Activated naive CD8-positive, alpha-beta T cell treated with anti-CD3 and anti-CD28 coated beads for 36 hours (primary cell): ENCODE measurements at places on chromosomes 12 and 14.

- no peak for DNase-seq
These were observed 505.1 kb downstream of the NELL2 start for GRCh38 chr12:44370982-44371381.

DNA sequence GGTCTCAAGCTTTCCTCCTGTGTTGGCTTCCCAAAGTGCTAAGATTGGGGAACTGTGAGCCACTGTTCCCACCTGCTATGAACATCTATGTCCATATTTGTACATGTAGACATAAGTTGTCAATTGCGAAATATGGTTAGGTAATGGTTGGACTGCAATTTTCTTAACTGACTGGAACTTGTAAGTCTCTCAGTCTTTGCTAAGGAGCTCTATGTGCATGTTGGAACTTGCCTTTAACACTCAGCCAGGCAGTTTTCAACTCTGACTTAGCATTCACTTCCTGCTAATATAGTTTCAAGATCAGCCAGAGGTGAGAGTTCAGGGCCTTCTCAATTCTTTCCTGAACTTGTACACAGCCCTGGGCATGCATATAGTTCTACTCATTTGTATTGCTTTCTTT, 44.5 kb upstream of the EEA1 start:
- no peak for DNase-seq

- no peak for DNase-seq
These were observed 17.7 kb upstream of the FOXJ2 start for GRCh38 chr12:8014836-8015235.

- no peak for DNase-seq
These were observed 6.5 kb downstream of the TMBIM4 start for GRCh38 chr12:66163289-66163688.

- no peak for DNase-seq
These were observed 66.0 kb upstream of the C12orf71 start for GRCh38 chr12:27148373-27148772.

DNA sequence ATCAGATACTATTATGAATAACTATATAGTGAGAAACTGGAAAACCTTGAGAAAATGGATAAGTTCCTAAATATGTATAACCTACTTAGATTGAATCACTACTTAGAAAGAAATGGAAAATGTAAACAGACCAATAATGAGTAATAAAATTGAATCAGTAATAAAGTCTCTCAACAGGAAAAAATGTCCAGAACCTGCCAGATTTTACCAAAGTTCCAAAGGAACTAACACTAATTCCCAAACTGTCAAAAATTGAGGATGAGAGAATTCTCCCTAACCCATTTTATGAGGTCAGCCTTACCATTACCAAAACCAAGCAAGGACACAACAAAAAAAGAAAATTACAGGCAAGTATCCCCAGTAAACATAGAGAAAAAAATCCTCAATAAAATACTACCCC, 272.0 kb downstream of the RPAP3 start:
- no peak for DNase-seq

GRCh38 chr12:49030119-49030518, 11.5 kb upstream of the PRKAG1 start:
- DNase-seq, result no peak

DNA sequence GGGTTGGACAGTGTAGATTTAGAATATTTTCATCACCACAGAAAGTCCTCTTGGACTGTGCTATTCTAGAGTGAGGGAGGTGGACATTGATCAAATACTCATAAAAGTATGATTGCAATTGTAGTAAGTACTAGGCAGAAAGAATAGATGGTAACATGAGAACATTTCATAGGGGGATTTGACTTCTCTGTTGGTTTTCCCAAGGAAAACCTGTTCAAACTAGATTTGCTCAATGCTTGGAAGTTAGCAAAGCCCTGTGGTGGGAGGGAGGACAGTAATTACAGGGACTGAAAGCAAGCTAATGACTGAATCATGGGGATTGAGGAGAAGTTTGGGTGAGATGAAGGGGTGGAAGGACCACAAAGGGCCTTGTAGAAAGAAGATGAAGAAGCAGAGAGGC, 24.4 kb upstream of the EID3 start:
- no peak for DNase-seq

GRCh38 chr14:68322940-68323620, 469.8 kb downstream of the ZFP36L1 start:
- no peak for DNase-seq

- no peak for DNase-seq
These were observed 423.2 kb downstream of the ATP23 start for GRCh38 chr12:58364389-58365086.

DNA sequence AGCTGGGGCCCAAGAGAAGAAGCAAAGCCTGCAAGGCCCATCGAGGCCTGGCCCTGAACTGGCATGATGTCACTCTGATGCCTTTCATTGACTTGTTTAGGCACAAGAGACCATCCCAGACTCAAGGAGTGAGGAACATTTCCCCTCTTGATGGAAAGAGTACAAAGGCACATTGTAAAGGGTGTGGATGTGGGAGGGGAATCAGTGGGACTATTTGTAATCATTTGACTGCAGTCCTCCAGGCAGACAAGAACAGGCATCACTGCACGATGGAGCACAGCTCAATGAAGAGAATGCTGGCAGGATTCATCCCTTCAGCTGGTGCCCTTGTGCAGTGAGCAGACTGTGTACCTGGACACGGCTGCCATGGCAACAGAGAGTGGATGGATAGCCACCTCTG, 87.9 kb downstream of the LGMN start:
- DNase-seq, result no peak

DNA sequence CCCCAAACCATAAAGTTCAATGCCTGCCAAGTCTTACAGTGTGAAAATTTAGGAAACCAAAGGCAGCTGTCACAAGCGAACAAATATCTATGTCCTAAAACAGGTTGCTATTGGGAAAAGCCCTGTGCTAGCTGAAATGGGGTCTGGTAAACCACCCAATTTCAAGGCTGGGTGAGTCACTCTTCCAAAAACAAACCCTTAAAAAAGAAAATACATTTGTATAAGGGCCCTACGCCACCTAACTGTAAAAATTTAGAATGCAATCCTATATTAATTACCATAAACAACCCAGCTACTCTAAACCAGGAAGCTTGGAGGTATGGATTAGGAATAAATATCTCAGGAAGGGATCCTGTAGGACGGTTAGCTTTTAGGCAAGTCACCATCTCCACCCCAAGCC, 32.1 kb downstream of the PRMT8 start:
- no peak for DNase-seq

- peak; percentile 51 for DNase-seq
These were observed 536.3 kb upstream of the CCDC196 start for GRCh38 chr14:65949711-65950516.

DNA sequence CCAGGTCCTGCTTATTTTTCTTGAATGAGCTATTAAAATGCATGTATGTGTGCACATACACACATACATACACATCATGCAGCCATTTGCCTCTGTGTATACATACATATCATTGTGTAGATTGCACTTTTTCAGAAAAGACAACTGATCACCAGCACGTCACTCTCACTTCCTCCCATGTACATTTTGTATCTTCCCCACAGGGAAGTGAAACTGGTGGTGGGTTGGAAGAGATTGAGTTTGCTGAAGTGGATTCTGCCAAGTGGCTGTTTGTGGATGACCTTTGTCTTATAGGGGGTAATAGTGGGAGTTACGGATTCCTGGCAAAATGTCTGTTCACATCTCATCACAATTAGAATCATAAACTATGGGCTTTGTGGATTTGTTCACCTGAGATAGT, 448.6 kb downstream of the RAD51B start:
- DNase-seq, result no peak

DNA sequence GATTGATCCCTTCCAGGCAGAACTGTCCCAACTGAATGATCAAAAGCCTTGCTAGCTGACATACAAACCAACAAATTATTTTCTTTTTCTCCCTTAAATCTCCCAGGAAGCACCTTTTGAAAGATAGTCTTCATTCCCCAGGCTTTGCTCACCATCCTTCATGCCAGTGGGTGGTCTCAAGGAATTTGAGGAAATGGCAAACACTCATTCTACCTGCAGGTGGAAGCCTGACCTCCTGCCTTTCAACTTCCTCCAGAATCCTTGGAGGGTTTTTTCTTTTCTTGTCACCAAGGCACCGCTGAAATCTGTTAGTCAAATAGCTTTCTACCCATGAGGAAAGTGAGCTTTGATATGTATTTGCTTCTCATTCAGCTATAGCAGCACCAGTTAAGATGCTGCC, 128.5 kb downstream of the WIF1 start:
- DNase-seq, result no peak

- no peak for DNase-seq
These were observed 29.1 kb downstream of the SOCS2 start for GRCh38 chr12:93601591-93601990.

- peak; percentile 87 for DNase-seq
These were observed 8.9 kb downstream of the VAMP1 start for GRCh38 chr12:6461401-6462233.

GRCh38 chr14:53533384-53533970, 380.4 kb upstream of the DDHD1 start:
- no peak for DNase-seq

DNA sequence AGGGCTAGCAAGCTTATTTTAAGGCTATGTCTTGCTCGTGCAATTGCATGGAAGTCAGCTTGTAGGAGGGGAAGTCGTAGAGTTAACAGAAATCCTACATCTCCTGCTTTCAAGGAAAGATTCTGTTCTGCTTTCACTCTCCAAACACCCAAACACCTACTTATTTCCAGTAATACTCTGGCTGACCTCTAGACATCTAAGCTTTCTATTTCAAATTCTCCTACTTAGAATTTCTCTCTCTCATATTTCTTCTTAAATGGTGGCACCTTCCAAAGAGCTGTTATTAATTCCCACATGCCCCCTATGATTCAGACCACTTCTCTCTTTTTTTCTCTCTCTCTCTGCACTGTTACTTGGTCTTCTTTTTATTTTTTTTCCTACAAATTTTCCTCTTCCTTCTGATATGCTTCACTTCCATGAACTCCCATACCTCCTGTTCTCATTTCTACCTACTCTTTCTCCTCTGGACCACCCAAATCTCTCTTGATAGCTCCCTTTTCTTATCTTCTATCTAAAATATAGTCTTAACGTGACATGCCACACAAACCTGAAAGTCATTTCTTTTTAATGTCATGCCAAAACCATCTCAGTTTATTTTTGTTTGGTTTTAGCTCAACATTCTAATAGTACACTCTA, 90.8 kb downstream of the RPS6KA5 start:
- peak; percentile 10 for DNase-seq

DNA sequence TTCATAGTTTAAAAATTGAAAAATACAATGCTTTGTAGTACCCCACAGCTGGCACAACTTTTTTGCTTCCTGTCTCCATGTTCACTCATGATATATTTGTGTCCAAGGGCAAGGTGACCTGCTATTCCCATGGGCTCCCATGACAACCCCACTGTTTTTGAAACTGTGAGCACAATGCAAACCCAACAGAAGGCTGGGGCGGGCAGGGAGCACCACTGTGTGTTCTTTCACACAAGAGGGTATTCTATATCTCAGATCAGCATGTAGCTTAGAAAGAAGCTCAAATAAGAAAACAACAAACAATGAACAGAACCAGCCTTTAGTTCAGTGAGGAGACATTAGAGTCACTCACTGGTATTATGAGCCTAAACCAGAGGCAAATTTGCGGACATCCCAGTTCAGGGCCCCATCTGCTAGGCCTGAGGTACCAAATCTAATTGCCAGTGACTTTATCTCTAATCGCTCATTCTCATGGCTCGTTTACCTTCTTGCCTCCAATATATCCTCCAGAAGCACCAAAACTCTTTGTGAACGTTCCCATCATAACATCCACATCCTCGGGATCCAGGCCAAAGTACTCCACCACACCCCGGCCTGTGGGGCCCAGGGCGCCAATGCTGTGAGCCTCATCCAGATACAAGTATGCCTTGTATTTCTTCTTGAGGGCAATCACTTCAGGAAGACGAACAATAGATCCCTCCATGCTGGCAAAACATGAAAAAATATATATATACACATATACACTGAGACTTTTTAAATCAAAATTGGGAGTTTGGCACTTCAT, 56.4 kb upstream of the ISM2 start:
- no peak for DNase-seq

GRCh38 chr12:9064815-9065606, 50.7 kb downstream of the A2M start:
- DNase-seq, result peak; percentile 18

DNA sequence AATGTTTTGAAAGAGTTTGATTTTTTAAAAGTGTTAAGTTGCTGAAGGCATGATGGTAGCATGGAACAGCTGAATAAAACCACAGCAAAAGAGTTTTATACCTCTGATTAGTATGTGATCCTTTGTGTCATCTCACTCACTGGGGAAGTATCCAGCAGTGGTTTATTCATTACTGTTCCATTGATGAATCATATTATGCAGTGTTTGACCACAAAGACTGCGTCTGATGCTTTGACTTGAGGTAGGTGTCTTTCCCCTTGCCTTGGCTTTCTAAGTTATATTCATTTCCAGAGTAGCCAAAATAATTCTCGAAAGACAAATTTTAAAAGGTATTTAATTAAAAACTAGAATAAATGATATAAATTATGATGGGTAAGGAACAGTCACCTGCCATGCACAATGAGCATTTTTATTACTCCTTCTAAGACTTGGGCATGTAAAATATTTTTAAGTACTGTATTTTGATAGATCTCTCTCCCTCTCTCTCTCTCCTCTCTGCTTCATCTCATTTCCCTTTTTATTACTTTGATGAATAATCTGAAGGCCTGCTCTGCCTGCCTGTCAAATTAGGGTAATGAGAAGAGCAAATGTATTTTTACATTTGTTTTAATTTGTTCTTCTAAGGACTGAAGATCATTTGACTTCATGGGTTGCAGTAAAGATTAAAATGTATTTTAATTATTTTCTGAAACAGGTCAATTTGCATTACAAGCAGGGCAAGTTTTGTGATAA, 164.9 kb downstream of the NAV3 start:
- DNase-seq, result no peak

DNA sequence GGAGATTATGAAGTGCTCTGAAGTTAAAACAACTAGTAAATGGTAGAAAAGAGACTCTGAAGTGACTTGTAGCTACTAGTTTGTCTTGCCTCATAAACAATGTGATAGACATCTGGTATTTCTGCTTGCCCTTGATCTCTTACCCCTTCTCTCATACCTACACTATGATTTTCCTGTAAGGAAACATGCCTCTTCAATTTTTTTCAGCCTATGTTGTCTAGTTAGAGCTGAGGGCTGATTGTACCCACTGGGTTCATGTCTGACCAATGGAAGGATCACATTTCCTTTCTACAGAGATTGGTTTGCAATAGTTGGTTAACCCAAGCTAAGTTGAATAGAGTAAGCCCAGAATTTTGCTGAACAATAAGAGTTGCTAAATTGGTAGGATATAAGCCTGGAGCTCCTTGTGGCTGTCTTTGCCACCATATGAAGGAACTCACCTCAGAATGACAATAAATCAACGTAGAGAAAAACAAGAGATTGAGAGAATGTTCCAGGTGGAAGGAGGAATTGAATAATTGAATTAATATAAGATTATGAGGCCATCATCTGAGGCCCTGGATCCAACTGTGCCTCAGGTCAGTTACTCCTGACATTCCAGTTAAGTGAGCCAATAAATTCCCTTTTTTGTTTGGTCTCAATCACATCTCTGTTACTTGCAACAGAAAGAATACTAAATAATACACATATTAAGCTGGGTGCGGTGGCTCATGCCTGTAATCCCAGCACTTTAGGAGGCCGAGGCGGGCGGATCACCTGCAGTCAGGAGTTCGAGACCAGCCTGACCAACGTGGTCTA, 346.4 kb downstream of the ZFP36L1 start:
- no peak for DNase-seq
